ENCODE measurements at places on chromosomes 12 and 14.

- no peak for DNase-seq
These were observed 10.2 kb upstream of the RNF212B start for GRCh38 chr14:23227566-23227965.

- DNase-seq, result no peak
These were observed 223.2 kb upstream of the FAR2 start for GRCh38 chr12:28925719-28926376.

DNA sequence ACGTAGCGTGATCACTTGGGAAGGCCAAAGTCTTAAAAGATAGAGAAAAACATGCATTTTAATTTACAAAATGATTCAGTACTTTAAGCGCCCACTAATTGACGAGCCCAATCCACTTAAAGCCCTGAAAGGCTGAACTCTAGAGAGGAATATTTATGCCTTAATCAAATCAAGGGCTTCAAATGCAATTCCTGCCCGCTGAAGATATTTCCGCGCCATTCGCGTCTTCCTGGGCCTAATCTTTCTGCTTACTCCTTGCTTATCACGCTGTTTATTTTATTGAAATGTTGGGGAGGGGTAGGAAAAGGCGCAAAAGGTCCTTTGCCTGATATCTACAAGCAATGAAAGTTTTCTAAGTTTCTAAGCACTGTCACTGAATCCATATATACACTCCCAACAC lies 4.0 kb downstream of the TBX3 start:
- DNase-seq, result no peak

DNA sequence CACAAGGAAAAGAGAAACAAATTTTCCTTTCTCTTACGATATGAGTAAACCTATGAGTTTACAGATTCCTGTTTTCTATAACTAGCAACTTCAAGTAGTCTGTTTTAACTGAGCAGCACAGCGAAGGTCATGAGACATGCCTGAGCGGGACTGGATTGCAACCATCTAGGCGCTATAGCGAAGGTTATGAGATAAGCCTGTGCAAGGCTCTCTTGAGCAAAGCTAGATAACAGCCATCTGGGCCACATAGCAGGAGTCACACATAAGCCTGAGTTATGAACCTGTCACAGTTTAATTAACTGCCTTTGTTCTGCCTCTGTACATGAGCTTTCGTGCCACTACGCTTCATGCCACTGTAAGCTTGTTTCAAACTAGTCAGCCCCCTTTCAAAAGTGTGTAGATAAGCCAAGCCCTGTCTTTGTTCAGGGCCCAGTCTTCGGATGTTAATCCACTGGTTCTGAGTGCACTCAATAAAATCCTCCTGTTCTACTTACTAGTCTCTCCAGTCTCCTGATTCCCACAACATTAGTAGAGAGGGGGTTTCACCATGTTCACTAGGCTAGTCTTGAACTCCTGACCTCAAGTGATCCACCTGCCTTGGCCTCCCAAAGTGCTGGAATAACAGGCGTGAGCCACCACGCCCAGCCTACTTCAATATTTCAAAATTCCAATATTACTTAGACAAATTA lies 47.1 kb downstream of the SEC23A start:
- DNase-seq, result no peak
